ENCODE measurements at places on chromosomes 7 and 10.
A peak's percentile ranks its signal among the peaks of the same experiment; 100 is the strongest.

- DNase-seq: no peak
Observed at GRCh38 chr10:71059054-71059818, 153.1 kb upstream of the UNC5B start.

DNA sequence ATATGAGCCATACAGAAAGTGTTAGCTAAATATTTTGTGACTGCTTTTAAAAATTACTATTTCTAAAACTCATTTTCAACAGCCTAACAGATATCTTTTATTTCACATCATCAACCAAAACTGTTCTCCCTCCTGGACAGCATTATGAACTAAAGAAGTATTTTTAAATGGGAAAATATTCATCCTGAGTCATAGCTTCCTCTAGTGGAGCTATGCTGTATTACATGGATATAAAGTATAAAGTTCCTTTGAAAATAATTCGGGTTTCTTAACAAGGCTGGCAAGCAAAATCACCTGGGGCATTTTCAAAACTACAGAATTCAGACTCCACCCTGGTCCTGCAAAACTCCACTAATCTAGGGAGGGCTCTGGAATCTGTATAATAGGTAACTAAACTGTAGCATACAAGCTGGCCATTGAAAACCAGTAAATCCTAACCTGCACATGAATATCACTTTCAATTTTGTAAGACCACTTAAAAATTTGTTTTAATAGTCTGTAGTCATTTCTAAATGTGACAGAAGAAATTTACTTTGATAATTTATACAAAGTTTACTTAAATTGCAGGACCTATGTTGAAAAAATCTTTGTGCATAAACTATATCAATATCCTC, 53.5 kb downstream of the SCIN start:
- DNase-seq: no peak

GRCh38 chr7:132877573-132877972, 204.3 kb downstream of the CHCHD3 start:
- no peak for DNase-seq

DNA sequence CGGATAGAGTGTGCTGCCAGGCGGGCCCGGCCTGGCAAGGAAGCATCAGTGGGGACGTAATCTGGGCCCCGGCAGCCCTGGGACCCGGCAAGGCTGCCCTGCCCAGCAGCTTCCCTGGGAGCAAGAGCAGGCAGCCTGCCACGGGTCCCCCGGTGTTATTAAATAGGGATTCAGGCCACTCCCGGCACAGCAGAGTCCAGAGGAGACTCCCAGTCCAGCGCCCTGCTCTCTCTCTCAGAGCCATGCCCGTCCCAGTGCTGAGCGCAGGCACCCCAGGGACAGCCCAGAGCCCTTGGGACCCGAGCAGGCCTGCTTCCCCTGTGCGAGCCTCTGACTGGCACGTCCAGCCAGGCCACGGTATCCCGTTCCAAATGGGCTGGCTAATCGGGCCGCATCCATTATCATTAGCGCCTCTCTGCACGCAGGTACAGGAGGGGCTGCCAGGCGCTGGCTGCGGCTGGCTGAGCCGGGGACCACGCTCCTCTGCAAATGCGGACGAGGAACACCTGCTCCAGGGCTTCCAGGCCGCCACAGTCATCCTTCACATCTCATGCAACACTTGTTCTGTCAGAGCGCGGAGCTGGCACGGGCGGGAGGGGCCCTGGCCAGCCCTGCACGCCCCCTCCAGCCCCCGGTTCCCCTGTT, 344.2 kb upstream of the MKI67 start:
- DNase-seq: no peak

GRCh38 chr7:131056007-131056406, 271.7 kb upstream of the MKLN1 start:
- no peak for DNase-seq

DNA sequence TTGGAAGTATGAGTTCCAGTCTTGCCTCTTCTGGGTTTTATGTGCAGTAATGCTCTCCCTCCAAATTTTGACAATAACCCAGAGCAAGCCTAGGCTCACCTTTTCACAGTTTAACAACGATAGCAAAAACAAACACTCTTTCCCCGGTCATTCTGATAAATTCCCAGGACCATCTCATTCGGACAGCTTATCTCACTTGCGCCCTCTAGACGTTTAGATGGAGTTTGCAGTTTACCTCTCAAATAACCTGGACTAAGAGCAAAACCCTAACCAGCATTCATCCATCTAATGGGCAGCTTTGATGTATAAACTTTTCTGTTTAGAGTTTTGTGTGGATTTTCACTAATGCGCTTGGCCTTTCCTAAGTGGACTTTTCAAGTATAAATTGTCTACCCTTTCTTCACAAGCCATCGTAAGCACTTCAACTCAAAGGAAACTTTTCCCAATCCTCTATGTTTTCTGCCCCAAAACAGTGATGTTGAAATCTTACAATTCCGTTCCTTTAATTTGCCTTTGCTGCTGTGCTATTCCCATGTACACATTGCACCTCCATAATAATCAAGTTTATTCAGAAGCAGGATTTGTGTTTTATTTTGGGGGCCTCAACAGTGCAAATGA, 114.9 kb downstream of the HDAC9 start:
- no peak for DNase-seq

DNA sequence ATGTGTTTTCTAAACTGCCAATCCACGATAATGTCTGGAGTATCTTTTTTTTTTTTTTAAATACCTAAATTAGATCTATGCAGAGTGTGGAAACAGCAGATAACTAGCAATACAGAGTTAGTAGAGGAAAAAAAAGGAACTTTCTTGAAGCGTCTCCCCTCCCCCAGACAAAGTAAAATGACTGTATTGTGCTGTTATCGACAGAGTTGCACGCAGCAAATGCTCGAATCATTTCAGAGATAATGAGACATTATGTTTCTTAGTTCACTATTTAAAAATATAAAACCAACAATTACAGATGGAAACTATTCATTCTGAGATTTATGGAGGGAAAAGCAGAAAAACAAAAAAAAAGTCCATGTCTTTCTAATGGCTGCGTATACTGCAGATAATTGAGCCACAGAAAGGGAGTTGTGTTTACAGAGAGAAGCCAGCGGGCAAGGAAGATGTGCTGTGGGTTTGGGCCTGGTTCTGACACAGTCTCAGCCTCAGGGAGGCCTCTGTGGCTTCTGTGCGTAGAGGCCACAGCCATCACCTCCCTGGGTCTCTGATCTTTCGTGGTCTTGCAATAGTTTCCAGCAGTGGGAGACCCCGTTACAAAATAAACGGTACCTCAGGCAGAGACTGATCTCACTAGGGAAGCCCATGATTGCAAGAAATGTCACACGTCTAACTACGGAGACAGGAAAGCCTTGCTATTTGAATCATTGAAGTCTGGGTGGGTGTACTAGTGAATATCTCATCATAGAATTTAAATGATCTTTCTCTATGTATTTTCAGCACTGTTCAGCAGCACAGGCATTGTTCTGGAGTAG, 19.1 kb upstream of the KLF6 start:
- no peak for DNase-seq

GRCh38 chr7:101602484-101603241, 26.4 kb downstream of the MYL10 start:
- DNase-seq: peak; percentile 80

GRCh38 chr7:104160375-104160774, 47.4 kb downstream of the ORC5 start:
- peak; percentile 3 for DNase-seq

GRCh38 chr7:155832581-155832981, 20.3 kb upstream of the SHH start:
- no peak for DNase-seq

Measured in CD8-positive, alpha-beta T cell (primary cell).